Activated CD4-positive, alpha-beta memory T cell treated with anti-CD3 and anti-CD28 coated beads, Interleukin-2, amount 10 ng/mL, durations not matched to agents 7 days and 5 days (primary cell): ENCODE measurements at places on chromosomes 7 and 10.

GRCh38 chr7:120966961-120967360 is 16.4 kb downstream of the ING3 start:
- DNase-seq: no peak

DNA sequence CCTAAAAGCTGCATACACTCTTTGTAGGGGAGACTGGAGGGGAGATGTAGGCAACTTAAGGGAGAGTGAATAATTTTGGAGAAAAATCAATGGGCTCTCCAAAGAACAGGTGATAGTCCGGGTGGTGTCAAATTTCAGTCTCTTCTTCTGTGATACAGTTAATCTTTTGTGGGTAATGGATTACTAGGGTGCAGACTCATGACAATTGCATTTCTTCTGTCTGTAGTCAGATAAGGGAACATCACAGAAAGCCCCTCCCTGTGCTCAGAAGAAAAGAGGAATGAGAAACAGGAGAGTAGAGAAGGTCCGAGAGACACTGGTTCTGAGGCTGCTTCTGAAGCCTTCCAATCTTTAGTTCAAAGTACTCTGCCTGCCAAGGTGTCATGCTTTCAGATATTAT is 1140.7 kb upstream of the LRRN3 start:
- DNase-seq: no peak

DNA sequence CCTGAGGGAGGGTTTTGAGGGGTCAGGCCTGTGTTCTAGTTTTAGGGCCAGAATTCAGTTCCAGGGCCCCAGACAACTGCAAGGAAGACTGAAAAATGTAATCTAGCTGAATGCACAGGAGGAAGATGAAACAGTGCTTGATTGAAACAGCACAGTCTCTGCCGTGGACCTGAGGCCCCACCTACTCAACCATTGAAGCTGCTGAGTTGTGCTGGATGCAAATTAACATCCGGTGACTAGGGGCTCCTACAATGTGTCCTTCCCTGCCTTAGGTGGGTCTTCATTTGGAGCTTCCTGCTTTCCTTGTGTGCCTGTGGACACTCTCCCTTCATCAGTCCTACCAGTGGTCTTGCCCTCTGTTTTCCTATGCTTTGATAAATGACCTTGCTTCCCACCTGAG is 5.7 kb downstream of the GLRX3 start:
- DNase-seq: peak; percentile 36

DNA sequence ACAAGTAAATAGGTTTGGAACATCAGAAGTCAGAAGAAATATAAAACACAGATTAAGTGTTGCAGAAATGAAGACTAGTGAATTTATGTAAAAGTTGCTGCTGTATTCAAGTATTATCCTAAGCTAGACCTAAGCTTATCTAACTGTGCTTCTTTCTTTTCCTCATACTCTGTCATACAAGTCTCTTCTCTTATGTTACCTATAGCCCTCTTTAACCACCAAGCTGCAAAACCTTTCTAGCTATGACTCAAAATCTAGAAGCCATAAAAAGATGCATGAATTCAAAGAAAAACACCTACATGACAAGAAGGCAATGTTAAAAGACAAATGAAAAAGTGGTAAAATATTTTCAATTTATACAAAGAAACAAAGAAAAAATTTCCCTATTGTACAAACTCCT is 23.0 kb downstream of the DENND11 start:
- DNase-seq: no peak

DNA sequence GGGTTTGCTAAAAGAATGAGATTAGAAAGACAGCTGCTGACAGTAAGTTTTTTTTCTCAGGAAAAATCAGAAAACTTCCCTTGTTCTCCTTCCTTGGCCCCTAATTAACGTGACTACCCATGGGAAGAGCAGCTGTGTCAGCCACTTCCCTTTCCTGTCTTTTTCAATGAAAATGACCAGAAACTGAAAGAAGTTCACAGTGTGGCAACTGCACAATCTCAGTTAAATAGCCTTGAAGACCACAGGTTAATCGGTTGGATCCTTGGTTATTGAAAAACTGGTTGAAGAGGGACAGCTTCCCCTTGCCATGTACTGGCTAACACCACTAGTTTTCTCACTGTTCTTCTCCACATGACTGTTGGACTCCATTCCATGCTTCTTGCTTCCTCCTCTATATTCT is 148.8 kb upstream of the AGR3 start:
- DNase-seq: no peak

DNA sequence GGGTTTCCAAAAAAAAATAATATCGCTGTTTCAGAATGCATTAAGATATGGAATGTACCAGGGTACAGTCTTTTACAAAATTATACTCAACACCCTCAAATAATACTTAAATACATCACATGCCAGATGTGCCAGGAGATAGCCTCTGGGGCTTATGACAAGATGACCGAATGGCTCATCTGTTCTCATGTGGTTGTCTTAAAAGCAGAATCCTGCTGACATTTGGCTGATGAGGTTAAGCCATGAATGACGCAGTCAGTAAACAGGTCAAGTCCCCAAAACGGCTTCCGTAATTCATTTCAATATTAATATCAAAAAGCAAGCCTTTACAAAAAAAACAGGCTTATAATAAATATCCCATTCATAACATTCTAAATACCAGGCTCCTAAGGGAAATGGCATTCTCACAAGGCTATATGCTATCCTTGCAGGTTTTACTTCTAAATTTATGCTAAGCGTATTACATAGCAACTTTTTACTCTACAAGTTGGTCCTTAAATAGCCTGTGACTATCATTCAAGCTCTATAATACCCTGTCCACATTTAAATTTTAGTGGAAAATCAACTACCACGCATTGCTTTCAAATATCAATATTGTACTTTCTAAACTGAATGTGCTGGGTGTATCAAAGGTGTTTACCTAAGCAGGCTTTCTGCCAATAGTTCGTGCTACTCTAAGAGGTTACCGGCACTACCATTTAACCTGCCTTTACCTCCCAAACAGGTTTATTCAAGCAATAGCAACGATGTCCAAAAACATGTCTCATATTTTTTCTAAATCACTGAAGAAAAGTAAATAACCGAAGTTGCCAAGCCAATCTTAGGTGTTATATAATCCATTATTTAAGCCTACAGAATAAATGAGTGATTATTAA is 15.6 kb downstream of the SMURF1 start:
- no peak for DNase-seq

DNA sequence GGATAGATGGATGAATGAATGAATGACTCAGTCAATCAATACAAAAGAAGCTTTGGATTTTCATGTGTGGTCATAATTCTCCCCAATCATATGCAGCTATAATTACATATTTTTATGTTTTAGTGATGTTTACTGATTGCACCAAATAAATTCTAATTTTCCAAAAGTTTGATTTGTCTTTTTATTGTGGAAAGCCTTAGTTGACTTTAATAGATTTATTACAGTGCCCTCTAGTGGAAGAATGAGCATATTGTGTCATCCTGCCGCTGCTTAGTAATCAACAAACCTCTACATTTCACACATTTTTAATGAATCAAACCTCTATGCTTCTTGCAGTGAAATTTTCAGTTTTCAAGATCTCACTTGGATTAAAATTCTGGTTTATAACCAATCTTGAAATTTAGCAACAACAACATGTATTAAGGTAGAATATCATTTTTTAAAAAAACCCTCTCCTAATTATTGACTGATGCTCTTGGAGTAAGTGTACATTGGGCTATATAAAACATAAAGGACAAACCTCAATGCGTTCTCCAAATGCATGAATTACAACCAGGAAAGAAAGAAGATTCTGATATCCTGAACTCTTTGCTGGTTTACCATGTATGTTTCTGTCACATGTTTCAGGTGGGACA is 55.6 kb upstream of the PNLIP start:
- DNase-seq: no peak

DNA sequence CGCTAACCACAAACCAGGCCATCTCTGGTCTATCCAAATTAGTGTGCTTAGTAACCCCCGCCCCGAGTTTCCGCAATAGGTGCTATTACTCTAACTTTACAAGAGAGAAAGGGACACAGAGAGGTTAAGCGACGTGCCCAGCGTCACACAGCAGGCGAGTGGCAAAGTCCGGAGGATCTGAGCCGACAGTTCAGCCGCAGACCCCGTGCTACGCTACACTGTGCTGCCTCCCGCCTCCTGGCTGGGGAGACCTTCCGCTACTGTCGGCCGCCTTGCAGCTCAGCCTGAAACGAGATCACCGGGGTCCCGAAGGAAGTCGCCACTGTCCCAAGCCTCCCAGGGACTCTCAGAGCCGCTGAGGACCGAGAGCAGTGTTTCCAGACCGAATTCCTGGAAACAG is 799 bp downstream of the INTS1 start:
- no peak for DNase-seq

- no peak for DNase-seq
Measured at GRCh38 chr10:123848564-123849457, 42.8 kb downstream of the CPXM2 start.

DNA sequence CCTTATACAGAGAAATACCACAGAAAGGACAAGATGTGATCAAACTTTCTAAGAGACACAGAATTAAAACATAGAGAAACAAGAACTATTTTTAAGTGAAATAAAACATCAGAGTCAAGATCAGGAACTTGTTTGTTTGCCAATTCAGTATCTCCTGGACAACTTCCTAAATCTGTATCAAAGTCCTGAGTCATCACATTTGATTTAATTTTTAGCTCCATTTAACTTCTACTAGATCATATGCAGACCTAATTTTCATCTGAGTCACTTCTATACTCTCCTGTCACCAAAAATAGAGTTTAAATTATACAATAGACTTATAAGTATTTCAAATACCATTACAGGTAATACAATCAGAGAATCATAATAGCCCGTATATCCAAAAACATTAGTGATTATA is 268.1 kb downstream of the PRKG1 start:
- DNase-seq: no peak

GRCh38 chr7:6639032-6639431 is 1.9 kb downstream of the ZNF316 start:
- no peak for DNase-seq

GRCh38 chr7:124992851-124993562 is 63.4 kb upstream of the POT1 start:
- DNase-seq: no peak

- DNase-seq: peak; percentile 78
Measured at GRCh38 chr7:26291699-26292538, at the start of gene SNX10. TSS of gene SNX10 (plus strand) at chr7:26291862. CDS start at chr7:26346443, 54,581 bp downstream.

DNA sequence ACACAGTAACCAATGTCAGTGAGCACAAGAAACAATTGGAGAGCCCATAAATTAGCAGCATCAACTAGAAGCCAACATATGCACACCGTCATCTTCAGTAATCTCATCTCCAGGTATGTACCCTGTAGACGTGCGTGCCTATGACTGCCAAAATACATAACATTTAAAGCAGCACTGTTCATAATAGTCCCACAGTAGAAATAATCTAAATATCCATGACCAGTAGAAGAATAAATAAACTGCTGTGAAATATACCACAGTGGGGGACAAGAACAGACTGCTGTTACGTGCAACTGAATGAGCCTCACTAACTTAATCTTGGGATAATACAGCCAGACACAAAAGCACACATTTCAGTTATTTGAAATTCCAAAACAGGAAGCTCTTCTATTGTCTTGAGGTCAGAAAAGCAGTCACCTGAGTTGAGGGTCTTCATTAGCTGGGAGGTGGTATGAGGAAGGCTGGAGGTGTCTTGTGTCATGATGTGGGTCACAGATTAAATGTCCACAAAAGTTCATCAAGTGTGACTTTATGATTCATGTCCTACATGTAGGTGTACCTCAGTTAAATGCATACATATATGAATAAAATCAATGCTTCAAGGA is 454.2 kb upstream of the AKR1E2 start:
- DNase-seq: no peak

GRCh38 chr10:114538181-114538906 is 119.7 kb downstream of the ABLIM1 start:
- DNase-seq: peak; percentile 75

GRCh38 chr7:68334636-68335272 is 1263.5 kb upstream of the AUTS2 start:
- DNase-seq: no peak

GRCh38 chr7:22663357-22663718 is 63.7 kb upstream of the IL6 start:
- no peak for DNase-seq

- no peak for DNase-seq
Measured at GRCh38 chr7:73341877-73342276, 13.9 kb downstream of the FKBP6 start.
